CD4-positive, alpha-beta T cell treated with Interleukin-4 for 4 hours (primary cell): ENCODE measurements at places on chromosomes 6 and 20.

- no peak for DNase-seq
Observed at GRCh38 chr6:121627761-121628160, 192.3 kb downstream of the GJA1 start.

- no peak for DNase-seq
Observed at GRCh38 chr6:20623761-20624160, 89.5 kb downstream of the CDKAL1 start.

DNA sequence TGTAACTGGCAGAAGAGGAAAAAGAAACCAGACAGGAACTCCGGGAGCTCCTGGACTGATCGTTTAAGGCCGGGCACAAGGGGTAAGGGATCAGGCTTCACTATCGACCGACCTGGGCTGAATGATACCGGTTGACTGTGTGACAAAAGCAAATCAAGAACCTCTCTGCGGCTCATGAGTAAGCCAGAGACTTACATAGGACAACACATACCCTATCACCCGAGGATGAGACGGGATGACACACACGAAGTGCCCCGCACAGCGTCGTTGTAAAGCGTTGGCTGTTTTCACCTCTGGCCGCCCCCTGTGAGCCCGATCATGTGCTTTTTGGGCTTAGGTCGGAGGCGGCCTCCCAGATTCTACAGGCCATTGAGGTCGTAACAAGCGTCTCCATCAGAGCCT, 695 bp upstream of the TGIF2 start:
- DNase-seq, result peak; percentile 80

DNA sequence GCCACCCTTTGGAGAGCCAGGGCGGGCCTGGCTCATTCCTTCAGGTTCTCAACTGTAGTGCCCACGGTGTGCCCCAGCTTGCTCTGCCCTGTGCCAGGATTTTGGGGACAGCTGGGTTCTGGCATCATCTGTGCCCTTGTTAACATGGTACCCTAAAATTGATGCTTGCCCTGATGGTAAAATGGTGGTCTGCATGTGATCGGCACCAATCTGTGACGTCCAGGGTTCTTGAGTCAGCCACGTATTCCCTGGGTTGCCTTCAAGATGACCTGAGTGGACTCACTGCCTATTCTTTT, 31.2 kb upstream of the APCDD1L start:
- no peak for DNase-seq

DNA sequence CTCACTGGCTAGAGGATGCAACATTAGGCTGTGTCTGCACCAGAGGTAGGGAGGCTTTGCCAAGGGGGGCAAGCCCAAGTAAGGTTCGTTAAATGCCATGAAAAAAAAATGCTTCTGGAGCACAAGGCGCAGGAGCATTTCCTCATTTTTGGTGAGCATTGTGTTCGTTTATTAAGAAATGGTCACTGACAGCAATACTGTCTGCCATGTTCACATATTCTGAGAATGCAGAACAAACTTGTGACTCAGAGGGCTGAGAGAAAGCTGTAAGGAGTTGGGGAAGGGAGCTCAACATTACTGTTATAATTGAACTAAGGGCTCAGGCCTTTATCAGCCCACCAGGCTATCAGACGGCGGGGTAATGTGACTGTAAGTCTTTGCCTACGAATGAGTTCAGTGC, 465.4 kb upstream of the BTBD3 start:
- DNase-seq, result no peak

DNA sequence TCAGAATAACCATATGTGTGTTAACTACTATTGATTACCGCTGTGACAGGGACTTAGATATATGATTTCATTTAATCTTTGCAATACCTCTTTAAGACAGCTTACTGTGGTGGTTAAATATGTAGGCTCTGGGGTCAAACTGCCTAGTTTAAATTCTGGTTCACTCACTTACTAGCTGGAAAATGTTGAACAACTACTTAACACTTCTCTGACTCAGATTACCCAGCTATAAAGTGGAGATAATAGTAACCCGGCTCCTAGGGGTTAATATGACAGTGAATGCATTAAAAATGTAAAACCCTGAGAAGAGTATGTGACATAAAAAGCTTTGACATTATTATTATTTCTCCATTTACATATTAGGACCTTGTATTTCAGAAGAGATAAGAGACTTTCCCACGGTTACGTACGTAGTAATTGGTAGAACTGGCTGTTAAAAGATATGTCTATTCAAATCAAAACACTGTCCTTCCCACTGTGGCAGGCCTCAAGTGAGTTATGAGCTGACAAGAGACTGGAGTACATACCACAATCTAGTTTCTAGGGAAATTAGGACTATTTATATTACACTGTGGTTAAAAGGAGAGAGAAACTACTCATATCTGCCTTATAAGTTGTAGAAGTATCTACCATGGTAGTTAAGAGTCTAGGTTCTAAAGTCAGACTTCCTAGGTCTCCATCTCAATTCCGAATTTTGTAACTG, 4.4 kb upstream of the PLCB1 start:
- no peak for DNase-seq

DNA sequence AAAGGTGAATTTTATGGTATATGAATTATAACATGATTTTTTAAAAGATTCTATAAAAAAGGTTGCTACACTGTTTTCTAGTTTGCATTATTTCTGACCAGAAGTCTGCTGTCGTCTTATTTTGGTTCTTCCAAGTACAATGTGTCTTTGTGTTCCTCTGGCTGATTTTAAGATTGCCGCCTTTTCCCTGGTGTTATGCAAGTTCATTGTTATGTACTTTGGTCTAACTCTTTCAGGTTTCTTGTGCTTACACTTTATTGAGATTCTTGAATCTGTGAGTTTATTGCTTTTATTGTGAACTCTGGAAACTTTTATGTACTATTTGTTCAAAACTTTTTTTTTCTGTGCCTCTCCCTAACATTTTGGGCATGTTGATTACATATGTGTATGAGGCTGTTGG, 109.8 kb downstream of the RFX6 start:
- DNase-seq, result no peak

DNA sequence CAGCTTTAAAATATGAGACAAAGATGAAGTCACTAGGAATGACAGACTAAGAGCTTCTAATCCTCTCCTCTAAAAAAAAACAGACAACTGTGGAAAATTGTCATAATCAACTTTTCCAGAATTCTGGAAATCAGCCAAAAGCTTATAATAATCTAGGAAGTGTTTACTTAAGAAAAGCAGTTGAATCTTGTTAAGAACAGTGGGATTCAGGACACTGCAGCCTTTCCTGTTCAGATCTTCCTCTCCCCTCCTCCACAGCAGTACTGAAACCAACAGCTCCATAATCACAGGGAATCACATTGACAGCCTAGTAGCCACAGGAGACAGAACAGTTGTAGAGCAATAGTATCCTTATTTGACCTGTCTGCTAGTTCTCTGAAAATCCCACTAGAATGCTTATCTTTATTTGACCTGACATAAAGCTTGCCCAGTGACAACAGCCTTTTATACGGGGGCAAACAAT, 41.6 kb downstream of the IBTK start:
- no peak for DNase-seq

- no peak for DNase-seq
Observed at GRCh38 chr20:60583741-60584140, 625.5 kb downstream of the CDH26 start.

- no peak for DNase-seq
Observed at GRCh38 chr20:19875376-19876221, 117.5 kb downstream of the RIN2 start.

- DNase-seq, result no peak
Observed at GRCh38 chr6:3283641-3284435, 25.1 kb downstream of the PSMG4 start.

GRCh38 chr6:135053406-135053805, 1.2 kb downstream of the HBS1L start:
- DNase-seq, result no peak

GRCh38 chr20:42775037-42775436, 414.7 kb downstream of the PTPRT start:
- no peak for DNase-seq

DNA sequence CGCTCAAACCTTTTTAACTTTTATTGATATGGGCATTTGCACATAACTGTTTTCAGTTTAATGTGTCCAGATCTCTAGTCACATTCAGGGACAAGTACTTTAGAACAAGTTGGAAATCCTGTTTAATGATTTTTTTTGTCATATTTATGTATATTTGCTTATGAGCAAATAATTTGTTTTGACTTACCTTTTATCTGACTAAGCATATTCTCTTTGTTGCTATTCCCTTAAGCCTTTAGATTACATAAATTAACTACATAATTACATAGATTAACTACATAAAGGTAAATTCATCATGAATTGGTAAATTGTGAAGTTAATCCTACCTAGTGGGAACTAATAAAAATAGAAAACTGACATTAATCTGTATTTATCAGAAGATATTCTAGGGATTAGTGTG, 523.5 kb upstream of the MAN1A1 start:
- no peak for DNase-seq

DNA sequence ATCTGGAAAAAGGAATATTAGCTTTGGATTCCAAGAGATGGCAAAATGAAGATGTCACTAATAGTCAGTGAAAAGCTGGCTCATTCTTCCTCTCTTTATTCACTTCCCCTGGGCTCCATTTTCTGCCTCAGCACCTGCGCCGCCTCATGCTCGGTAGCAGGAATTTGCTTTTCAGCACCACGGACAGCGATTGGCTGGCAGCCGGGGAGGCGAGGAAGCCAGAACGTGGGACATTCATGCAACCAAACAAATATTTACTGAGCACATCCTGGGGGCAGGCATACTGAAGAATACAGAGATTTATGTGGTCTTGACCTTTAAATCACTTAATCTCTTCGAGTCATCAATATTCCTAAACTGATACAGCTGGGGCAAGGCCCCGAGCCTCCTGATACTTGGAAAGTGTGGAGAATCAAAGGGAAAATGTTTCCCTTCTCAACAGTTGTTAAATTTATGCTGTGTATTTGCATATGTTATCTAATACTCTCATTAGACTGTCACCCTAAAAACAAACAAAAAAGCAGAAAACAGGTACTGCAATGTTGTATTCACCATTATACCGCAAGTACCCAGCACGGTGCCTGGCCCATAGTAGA, 12.1 kb upstream of the PDYN start:
- peak; percentile 28 for DNase-seq

DNA sequence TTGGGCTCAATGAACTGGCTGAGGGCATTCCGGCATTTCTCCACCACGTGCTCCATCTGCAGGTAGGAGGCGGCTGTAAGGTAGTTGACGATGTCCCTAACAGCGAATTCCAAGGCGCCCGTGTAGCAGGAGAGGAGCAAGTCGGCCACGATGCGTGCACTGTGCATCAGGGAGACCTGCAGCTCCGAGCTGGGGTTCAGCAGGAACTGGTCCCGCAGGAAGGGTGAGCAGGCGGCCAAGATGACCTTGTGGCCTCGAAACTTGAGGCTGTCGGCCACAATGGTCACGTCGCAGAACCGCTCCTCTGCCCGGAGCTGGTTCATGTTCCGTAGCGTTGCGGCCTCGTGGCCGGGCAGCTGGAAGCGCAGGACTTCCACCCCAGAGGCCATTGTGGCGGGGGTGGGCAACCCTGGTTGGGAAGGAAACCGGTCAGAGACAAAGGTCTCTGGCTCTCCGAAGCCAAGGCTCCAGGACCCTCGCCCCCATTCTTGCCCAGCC, 920 bp downstream of the ZBTB12 start:
- DNase-seq, result no peak

DNA sequence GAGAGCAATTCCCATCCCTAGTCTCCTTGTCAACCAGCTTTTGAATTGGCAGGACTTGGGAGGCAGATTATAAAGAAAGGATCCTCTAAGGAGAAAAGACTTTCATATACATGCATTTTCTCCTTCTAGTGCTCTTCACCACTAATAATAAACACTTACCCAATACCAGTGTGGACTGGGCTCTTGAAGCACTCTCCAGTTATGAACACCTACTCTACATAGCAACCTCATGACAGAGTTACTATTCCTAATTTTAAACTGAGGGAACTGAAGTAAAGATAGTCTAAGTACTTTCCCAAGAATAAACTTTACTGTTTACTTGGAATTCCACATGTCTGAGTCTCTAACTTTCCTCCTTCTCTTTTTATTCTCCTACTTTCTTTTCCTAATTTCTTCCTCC, 4.8 kb downstream of the COL9A1 start:
- no peak for DNase-seq

DNA sequence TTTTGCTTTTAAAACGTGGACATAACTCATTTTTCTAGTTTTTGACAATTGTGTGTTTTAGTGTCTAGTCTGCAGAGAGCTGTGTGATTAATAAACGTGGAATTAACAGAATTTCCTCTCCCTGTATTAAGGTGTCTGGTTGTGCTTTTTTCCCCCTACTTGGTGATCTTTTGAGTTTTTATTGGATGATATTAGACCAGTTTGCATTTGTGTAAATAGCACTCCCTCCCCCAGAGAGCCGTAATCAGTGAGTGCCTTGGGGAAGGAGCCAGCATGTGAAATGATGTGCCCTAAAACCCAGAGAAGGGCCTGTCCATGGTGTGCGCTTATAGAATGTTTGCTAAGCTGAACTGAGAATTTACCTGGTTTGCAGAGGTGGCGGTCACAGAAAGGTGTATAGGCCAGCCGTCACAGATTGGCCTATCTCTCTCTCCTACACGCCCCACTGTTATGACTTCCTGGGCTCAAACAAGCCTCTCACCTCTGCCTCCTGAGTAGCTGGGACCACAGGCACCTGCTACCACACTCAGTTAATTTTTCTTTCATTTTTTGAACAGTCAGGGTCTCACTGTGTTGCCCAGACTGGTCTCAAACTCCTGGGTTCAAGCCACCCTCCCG, 42.4 kb downstream of the ALDH5A1 start:
- DNase-seq, result no peak

GRCh38 chr6:108156180-108156937, 9.5 kb upstream of the NR2E1 start:
- DNase-seq, result no peak

DNA sequence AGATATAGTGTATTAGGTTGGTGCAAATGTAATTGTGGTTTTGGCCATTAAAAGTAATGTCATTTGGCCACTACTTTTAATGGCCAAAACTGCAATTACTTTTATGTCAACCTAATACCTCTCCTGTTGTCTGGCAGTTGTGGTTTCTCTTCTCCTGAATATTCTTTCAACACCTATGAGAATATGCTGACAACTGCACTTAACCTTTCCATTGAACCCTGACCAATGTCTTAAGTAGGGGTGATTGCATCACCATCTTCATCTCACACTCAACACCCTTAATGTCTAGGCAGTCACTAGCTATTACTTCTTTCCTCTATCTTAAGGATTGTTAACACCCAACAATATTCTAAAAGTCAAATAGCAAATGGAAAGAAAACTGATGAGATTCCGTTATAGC, 200.5 kb upstream of the HSF2 start:
- no peak for DNase-seq

DNA sequence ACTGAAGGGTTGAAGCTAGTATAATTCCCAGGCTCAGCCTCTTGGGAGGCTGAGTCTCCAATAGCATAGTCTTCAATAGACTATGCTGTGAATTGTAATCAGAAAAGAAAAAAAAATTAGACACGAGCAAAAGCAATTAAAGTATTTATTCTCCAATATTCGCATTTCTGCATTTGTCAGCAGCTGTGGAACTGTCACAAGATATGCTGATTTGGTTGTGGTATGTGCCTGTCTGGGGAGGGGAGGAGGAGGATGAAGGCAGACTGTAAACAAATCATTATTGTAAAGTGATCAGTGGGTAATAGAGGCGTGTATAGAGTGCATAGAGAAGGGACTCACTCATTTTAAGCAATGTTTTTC, 10.1 kb upstream of the BICRAL start:
- peak; percentile 91 for DNase-seq
